ENCODE measurements at places on chromosomes 12 and 14. TPM values are rescaled to one million over a fixed set of nuclear protein-coding genes. Genes with fewer than 3 reads are reported as not detected.
A peak's percentile ranks its signal among the peaks of the same experiment; 100 is the strongest.

RNF212B gene
- total RNA-seq = not detected

GRCh38 chr12:32312049-32312670 is 87.2 kb upstream of the FGD4 start:
- DNase-seq = no peak
- H3K27ac ChIP-seq = no peak overlapping the region
- no peaks in the 10 kb centered on the region for H3K27me3 ChIP-seq
- no peak overlapping the region for H3K4me3 ChIP-seq
- H3K36me3 ChIP-seq = no peaks in the 10 kb centered on the region

GLS2 gene
- total RNA-seq = 8.4 TPM

- no peak for DNase-seq
- no peak overlapping the region for H3K4me3 ChIP-seq
- no peaks in the 10 kb centered on the region for H3K4me1 ChIP-seq
- H3K27me3 ChIP-seq = no peaks in the 10 kb centered on the region
- H3K27ac ChIP-seq = no peak overlapping the region
Observed at GRCh38 chr12:51773145-51773869, 75.2 kb downstream of the FIGNL2 start.

SERPINA12 gene
- 280 TPM for total RNA-seq

DNA sequence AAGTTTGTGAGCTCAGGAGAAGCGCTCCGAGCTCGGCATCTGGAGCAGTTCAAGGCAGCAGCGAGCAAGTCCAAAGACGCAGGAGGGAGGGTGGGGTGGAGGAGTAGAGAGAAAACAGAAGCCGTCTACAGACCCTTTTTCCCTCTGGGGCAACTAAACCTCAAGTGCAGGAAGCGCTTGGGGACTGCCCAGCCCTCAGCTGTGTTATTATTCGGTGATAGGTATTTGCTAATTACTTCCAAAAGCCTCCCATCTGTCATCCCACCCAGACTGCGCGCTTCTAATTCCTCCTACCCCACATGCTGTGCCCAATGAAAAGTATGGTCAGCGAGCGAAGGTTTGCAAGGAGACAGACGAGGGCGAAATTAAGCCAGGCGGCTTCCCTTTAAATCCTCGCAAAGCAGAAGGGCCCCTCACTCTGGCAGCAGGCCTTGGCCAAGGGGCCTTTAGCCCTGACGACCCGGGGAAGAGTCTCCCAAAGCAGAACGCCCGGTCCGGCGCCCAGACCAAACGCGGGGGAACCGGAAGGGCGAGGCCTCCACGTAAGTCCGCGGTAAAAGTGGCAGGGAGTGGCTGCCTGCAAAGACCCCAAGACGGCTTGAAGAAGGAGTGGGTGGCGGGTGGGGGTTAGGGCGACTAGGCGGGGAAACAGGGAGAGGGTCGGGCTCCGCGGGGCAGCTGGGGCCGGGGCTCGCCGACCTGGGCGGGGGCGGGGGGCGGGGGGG is 507 bp upstream of the CD9 start:
- peaks cover 72% of the 10 kb centered on the region for H3K4me1 ChIP-seq
- DNase-seq = no peak
- no peaks in the 10 kb centered on the region for H3K27me3 ChIP-seq
- no peaks in the 10 kb centered on the region for H3K36me3 ChIP-seq

GRCh38 chr12:123519141-123520001 is 14.1 kb downstream of the RILPL1 start:
- peak; percentile 75 for DNase-seq
- H3K4me3 ChIP-seq = no peak overlapping the region
- H3K27ac ChIP-seq = peak overlapping the region; percentile 67
- H3K27me3 ChIP-seq = no peaks in the 10 kb centered on the region
- H3K36me3 ChIP-seq = peaks cover 51% of the 10 kb centered on the region
- H3K4me1 ChIP-seq = peaks cover 14% of the 10 kb centered on the region

GRCh38 chr14:36967892-36968555 is 204.4 kb downstream of the SLC25A21 start:
- H3K4me3 ChIP-seq = no peak overlapping the region
- no peaks in the 10 kb centered on the region for H3K4me1 ChIP-seq
- H3K36me3 ChIP-seq = no peaks in the 10 kb centered on the region
- DNase-seq = no peak

DNA sequence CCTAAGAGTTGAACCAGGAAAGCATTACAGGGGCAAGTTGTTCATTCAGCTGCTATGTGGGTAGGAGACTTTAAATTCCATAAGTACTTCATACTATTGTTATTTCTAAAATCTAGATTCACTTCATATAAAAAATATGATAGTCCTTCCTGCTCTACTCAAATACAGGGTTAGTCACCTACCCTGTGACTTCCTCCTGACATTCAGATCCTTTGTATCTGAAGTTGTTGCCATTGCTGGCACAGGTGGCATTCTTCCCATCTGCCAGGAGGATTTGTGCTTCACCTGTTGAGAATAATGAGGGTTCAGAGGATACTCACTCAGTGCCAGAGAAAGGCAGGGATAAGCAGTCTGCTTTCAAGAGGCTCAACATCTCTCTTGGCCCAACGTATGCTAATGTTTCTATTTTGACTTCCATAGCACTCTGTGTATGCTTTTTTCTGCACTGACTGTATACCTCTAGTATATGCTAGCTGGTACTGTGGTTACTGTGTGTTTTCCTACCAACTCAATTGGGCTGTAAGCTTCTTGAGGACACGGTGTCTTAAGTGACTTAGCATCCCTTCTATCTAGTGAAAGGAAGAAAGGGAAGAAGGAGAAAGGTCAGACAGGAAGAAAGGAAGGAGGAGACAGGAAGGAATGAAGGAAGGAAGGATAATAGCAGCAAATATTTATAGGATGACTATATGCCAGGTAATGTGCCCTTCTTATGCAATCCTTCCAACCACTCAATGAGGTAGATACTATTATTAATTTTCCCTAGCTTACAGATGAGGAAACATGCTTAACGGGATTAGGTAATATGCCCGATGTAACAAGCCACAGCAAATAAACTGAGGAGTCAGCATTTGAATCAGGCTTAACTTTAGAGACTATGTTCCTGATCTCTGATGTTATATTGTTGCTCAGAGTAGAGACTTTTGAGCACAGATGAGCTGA is 38.5 kb upstream of the FGF6 start:
- no peaks in the 10 kb centered on the region for H3K4me1 ChIP-seq
- H3K36me3 ChIP-seq = peaks cover 12% of the 10 kb centered on the region
- H3K27me3 ChIP-seq = no peaks in the 10 kb centered on the region
- no peak overlapping the region for H3K27ac ChIP-seq
- H3K4me3 ChIP-seq = no peak overlapping the region

DNA sequence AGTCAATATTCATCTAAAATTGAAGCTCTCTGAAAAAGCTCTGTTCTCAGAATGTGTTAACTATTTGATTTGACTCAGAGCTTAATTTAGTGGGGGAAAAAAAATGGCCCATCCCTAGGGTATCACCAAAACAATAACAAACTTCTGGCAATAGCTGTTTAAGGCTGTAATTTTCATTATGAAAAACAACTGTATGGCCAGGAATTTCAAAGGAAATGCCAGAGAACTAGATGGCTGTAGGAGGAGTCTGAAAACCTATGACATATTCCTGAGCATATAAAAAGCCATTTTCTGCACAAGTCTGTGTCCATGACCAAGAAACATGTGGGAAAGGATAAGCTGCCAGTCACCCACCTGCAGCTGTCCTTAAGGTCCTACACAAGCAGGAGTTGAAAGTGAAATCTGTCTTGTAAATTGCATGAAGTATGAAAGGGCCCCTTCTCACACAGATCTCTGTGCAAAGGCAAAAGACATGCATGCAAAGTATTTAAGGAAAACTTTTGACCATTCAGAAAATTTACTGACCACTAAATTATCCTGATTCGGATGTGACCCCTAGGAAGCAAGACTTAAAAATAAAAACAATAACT is 299.1 kb downstream of the BTG1 start:
- no peak overlapping the region for H3K27ac ChIP-seq
- H3K27me3 ChIP-seq = no peaks in the 10 kb centered on the region
- no peaks in the 10 kb centered on the region for H3K36me3 ChIP-seq
- H3K4me1 ChIP-seq = no peaks in the 10 kb centered on the region

DNA sequence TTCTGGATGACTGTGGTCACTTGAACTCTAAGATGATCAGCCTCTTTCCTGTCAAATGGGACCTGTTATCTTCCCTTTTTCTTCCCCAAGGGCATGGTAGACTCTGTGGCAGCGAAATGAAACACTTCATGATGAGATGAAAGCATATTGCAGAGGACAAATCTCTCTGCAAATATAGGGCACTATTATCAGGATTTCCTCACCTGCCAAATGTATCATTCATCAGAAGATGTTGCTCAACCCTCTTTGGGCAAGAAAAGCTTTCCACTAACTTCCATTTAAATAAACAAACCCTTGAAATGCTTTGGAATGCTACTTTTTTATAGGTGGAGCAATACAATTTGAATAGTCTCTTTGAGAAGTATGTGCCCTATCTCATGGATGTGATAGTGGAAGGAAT is 105.0 kb downstream of the DNAH10 start:
- H3K27me3 ChIP-seq = peaks cover 11% of the 10 kb centered on the region
- no peak overlapping the region for H3K27ac ChIP-seq
- H3K4me1 ChIP-seq = no peaks in the 10 kb centered on the region
- no peak overlapping the region for H3K4me3 ChIP-seq
- no peak for DNase-seq
- no peaks in the 10 kb centered on the region for H3K36me3 ChIP-seq

DNA sequence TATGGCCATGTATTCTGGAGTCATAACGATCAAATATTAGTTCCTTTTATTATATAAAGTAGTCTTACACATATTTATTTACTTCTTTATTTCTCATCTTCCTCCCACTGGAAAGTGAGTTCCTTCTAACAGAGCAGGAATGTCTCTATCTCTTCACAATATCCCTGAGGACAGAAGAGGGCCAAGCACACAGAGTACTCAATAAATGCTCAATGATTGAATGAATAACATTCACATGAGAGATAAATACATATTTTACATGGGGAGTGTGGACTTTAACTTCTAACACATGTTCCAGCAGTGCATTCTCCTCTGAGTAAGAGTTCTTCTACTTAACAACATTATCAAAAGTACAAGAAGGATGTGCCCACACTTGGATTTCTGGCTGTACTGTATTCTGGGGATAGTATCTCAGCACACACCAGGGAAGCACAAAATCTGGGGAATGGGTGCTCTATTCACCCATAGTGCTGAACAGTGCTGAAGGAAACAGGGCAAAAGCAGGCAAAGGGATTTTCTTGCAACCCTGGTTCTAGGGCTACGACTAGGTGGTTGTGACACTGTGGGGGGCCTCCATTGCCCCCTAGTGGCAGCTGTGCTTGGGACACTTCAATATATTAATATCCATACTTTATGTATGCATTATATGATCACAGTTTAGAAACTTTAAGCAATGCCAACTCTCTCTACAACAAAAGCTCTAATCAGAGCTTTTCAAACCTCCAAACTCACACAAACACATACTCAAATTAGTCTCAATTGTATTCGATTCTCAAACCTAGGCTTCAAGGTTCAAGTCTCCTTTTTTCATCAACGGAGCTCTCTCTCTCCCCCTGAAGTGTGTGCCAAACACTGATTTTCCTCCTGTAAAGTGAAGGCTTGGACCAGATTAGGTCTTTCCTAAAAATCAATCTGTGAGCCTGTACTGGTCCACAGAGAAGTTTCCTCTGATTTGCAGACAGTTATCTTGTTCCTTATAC is 115.5 kb downstream of the SLC2A13 start:
- H3K4me3 ChIP-seq = no peak overlapping the region
- H3K36me3 ChIP-seq = no peaks in the 10 kb centered on the region
- no peaks in the 10 kb centered on the region for H3K4me1 ChIP-seq
- DNase-seq = no peak
- H3K27ac ChIP-seq = no peak overlapping the region

GRCh38 chr12:62784576-62784975 is 150.4 kb downstream of the PPM1H start:
- no peaks in the 10 kb centered on the region for H3K36me3 ChIP-seq
- peaks cover 11% of the 10 kb centered on the region for H3K4me1 ChIP-seq
- H3K27ac ChIP-seq = no peak overlapping the region
- H3K4me3 ChIP-seq = no peak overlapping the region

DNA sequence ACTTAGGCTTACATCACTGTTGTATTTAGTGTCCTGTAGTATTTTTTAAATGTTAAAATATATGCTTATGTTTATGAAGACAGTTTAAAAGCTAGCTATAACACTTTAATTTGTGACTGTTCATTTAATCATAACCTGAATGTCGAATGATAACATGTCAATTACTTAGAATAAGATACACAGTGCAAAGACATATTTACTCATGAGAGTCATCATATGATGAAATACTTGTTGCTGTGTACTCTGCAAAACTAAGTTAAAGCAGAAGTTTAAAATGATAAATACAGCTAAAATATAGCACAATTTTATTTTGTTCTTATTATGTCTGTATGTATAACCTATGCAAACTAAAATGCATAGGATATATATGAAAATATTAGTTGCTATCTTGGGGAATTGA is 497.4 kb downstream of the FSCB start:
- no peak overlapping the region for H3K27ac ChIP-seq
- DNase-seq = no peak
- no peaks in the 10 kb centered on the region for H3K4me1 ChIP-seq
- no peaks in the 10 kb centered on the region for H3K36me3 ChIP-seq
- H3K27me3 ChIP-seq = no peaks in the 10 kb centered on the region

PMEL gene
- 54.4 TPM for total RNA-seq

DNA sequence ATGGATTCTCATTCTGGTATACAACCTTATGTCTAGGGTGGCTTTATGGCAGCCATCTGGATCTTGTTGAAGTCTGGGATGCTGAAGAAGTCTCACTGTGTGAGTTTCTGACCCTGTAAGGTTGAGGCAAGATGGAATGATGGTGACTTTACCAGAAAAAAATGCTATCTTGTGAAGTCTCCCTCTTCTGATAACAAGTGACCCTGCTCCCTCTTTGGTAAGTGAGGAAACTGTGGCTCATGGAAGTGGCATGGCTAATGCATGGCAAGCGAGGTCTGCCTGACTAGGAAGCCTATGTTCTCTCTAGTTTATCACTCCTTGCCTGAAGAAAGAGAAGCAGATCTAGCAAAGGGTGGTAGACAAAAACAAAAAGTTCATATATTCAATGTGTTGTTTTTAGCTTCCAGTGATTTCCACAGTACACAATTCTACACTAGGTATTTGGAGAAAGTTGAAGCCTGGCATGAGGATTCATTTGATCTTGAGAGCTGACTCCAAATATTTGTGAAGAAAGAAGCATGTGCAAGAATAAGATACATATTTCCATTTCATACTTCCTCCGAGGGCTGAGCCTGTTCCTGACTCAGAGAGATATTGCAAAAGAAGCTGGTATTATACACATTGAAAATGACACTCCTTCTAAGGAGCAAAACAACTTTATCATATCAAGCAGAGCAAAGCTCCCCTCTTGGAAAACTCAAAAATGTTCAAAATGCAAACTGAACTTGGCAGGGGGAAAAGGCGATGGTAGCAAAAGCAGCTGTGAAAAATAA is 63.6 kb downstream of the HELB start:
- H3K4me1 ChIP-seq = no peaks in the 10 kb centered on the region
- no peak overlapping the region for H3K27ac ChIP-seq
- H3K36me3 ChIP-seq = no peaks in the 10 kb centered on the region
- DNase-seq = no peak
- no peak overlapping the region for H3K4me3 ChIP-seq

GRCh38 chr12:52415870-52416750 is 10.0 kb upstream of the KRT82 start:
- H3K27me3 ChIP-seq = no peaks in the 10 kb centered on the region
- H3K4me1 ChIP-seq = peaks cover 19% of the 10 kb centered on the region
- peak overlapping the region; percentile 67 for H3K27ac ChIP-seq
- no peak overlapping the region for H3K4me3 ChIP-seq

B4GALNT1 gene
- total RNA-seq = 0.42 TPM

TMEM106C gene
- 48.9 TPM for total RNA-seq

CLEC7A gene
- 4.3 TPM for total RNA-seq
